ENCODE measurements at places on chromosomes 5 and 9. TPM values are rescaled to one million over a fixed set of nuclear protein-coding genes. Genes with fewer than 3 reads are reported as not detected.

The NIPAL4 gene
- 2.2 TPM for total RNA-seq

The GALNT12 gene
- 2.3 TPM for total RNA-seq

The FOXD4 gene
- 0.22 TPM for total RNA-seq

The CD74 gene
- 444 TPM for total RNA-seq

The LPAR1 gene
- total RNA-seq, result not detected

The TRIP13 gene
- 37.2 TPM for total RNA-seq

The LECT2 gene
- total RNA-seq, result not detected

The ECSCR gene
- 1.4 TPM for total RNA-seq

The TSSK1B gene
- total RNA-seq, result not detected

The BNC2 gene
- total RNA-seq, result not detected

The G3BP1 gene
- 340 TPM for total RNA-seq

The FAM153A gene
- 6.3 TPM for total RNA-seq

The CRHBP gene
- total RNA-seq, result not detected

The ARHGEF39 gene
- total RNA-seq, result 8.8 TPM

The CPEB4 gene
- total RNA-seq, result 9.1 TPM

Measured in activated T-helper 1 cell treated with anti-CD3 and anti-CD28 coated beads, Interleukin-12 subunit alpha, Interleukin-12 subunit beta, Interleukin-2, Interleukin-4 antibody, amounts not matched to agents 30 ng/mL and 10 ng/mL and 1 ng/mL, durations not matched to agents 14 hours and 24 hours and 36 hours (primary cell).